ENCODE measurements at places on chromosomes 1 and 21. TPM values are rescaled to one million over a fixed set of nuclear protein-coding genes. Genes with fewer than 3 reads are reported as not detected.

The INKA2 gene
- total RNA-seq: 0.77 TPM

The TRIM17 gene
- total RNA-seq: 0.34 TPM

The IGSF9 gene
- not detected for total RNA-seq

The SLC25A34 gene
- 0.52 TPM for total RNA-seq

The NTRK1 gene
- total RNA-seq: 0.16 TPM

The TMEM35B gene
- total RNA-seq: 27.5 TPM

The RHCE gene
- 1.6 TPM for total RNA-seq

The TGFB2 gene
- total RNA-seq: 14.3 TPM

The USP16 gene
- 33.7 TPM for total RNA-seq

The STUM gene
- total RNA-seq: not detected

The DPT gene
- 0.86 TPM for total RNA-seq

The ZNF683 gene
- not detected for total RNA-seq

The CD5L gene
- total RNA-seq: not detected

The SPATA21 gene
- total RNA-seq: not detected

The FAM72B gene
- total RNA-seq: 1.7 TPM

The SLC44A5 gene
- total RNA-seq: 0.09 TPM

The CDA gene
- not detected for total RNA-seq

The ALDH4A1 gene
- 12.0 TPM for total RNA-seq

The AMIGO1 gene
- total RNA-seq: 1.9 TPM

The GABPA gene
- total RNA-seq: 25.2 TPM

The AP4B1 gene
- total RNA-seq: 13.9 TPM

The KLHL17 gene
- total RNA-seq: 4.9 TPM

The NBPF12 gene
- 4.6 TPM for total RNA-seq

The ESRRG gene
- under 0.01 TPM for total RNA-seq

The EFNA3 gene
- total RNA-seq: 1.1 TPM

The SHISAL2A gene
- total RNA-seq: not detected

The BCAN gene
- total RNA-seq: not detected

The SLC35F3 gene
- 0.16 TPM for total RNA-seq

All from bronchial smooth muscle cell (primary cell).